ENCODE measurements at places on chromosomes 5 and 9. TPM values are rescaled to one million over a fixed set of nuclear protein-coding genes. Genes with fewer than 3 reads are reported as not detected.

Gene C9orf50
- not detected for total RNA-seq

Gene STC2
- 15.5 TPM for total RNA-seq

Gene RAB3C
- total RNA-seq = 8.4 TPM

Gene PCDHGB7
- total RNA-seq = 8.1 TPM

Gene MAP1B
- 121 TPM for total RNA-seq

Gene TUT7
- 30.2 TPM for total RNA-seq

Gene ANKRD18B
- not detected for total RNA-seq

Gene ERCC6L2
- total RNA-seq = 38.0 TPM

Gene ERAP2
- 10.7 TPM for total RNA-seq

Gene SLC45A2
- total RNA-seq = not detected

Gene ARL14EPL
- not detected for total RNA-seq

Gene AGXT2
- total RNA-seq = not detected

Gene OCLN
- total RNA-seq = 1.3 TPM

Gene RBM18
- total RNA-seq = 18.8 TPM
